ENCODE measurements at places on chromosomes 7 and 10.

- no peak for DNase-seq
Observed at GRCh38 chr10:73225518-73225917, 21.5 kb downstream of the DNAJC9 start.

DNA sequence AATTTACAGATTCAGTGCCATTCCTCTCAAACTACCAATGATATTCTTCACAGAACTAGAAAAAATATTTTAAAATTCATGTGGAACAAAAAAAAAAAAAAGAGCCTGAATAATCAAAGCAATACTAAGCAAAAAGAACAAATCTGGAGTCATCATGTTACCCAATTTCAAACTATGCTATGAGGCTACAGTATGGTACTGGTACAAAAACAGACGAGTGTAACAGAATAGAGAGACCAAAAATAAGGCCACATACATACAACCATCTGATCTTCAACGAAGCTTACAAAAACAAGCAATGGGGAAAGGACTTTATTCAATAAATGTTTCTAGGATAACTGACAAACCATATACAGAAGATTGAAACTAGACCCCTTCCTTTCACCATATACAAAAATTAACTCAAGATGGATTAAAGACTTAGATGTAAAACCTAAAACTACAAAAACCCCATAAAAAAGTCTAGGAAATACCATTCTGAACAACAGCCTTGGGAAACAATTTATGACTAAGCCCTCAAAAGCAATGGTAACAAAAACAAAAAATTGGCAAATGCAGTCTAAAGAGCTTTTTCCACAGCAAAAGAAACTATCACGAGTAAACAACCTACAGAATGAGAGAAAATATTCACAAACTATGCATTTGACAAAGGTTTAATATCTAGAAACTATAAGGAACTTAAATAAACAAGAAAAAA is 207.7 kb downstream of the PTN start:
- no peak for DNase-seq

GRCh38 chr7:111126987-111127386 is 36.1 kb downstream of the LRRN3 start:
- no peak for DNase-seq

- DNase-seq, result no peak
Observed at GRCh38 chr7:48040944-48041652, 5.8 kb downstream of the C7orf57 start.

- no peak for DNase-seq
Observed at GRCh38 chr10:6297951-6298381, 95.2 kb downstream of the PFKFB3 start.

DNA sequence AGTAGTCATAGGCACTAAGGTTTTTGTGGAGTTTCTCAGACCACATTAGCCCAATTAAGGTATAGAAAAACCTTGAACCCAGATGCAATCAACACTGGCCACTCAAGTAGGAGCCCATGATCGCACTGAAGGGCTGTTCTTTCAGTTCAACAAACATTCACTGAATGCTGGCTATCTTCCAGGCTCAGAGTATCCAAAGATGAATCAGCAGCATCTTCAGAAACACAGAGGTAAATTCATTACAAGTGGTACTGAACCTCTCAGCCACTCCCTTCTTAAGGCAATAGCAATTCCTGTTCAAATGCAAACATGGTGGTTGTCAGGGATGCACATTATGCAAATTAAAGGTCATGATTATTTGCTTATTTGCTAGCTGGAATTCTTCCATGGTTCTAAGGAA is 17.1 kb downstream of the KCNK18 start:
- DNase-seq, result no peak

- DNase-seq, result no peak
Observed at GRCh38 chr10:123798856-123799255, 92.8 kb downstream of the CPXM2 start.

DNA sequence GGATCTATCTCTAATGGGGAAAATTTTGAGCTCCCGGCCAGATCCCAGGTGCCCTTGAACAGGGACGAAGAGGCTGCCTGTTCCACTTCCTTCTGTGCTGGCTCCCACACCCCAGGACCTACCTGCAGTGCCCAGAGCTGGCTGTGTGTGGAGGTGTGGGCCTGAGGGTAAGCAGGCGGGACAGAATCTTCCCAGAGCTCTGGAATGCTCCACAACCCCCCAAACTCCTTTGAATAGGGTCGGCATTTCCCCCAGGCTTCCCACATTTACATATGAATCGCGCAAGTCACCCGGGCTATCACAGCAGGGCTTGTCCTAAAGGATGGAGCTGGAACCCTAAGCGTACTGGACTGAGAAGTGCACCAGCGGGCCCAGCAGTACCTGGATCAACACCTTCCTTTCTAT is 95.9 kb downstream of the DNMBP start:
- DNase-seq, result no peak

Measured in GM13976 (cell line).